HFFc6 (cell line): ENCODE measurements at places on chromosomes 2 and 18. TPM values are rescaled to one million over a fixed set of nuclear protein-coding genes. Genes with fewer than 3 reads are reported as not detected.

- peak; percentile 5 for DNase-seq
These were observed 26.9 kb upstream of the KCTD1 start for GRCh38 chr18:26574958-26575864.

The TSHZ1 gene
- total RNA-seq, result 19.9 to 24.1 TPM (median 23.1 TPM) in 3 replicates

The UGT1A4 gene
- total RNA-seq, result not detected in 3 replicates

GRCh38 chr2:71778936-71779773, 325.8 kb downstream of the DYSF start:
- no peak for DNase-seq
